Kidney glomerular epithelial cell (primary cell): ENCODE measurements at places on chromosomes 5 and 9.

DNA sequence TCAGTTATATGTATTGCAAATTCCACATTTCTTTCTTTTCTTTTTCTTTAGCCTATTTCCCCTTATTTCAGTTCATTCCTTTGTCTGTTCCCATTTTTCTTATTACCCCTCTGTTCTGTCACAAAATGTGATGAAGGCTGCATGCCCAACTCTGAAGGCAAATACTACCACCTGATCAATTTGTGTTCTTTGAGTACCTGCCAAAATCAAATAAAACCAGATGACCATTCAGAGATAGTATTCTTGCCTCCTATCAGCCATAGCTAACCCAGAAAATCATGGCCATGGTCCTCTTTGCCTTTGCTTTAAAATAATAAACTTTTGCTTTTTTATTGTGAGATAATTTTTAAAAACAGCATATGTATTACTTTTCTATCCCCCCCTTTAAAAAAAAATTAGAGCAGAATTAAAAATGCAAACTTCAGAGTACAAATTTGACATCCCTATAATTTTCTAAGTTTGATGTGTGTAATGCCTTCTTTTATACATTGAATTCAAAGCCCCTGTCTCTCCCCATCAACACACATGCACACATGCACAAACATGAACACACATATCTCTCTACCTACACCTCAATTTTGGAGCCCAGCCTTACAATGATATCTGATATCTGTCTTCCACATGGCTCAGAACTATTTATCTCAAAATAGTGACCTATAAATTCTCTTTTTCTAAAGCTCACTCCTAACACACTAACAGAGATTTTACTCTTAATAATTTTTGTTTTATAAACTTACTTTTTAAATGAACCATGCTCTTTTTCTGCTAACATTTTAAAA, 3.5 kb downstream of the RFESD start:
- DNase-seq, result no peak

DNA sequence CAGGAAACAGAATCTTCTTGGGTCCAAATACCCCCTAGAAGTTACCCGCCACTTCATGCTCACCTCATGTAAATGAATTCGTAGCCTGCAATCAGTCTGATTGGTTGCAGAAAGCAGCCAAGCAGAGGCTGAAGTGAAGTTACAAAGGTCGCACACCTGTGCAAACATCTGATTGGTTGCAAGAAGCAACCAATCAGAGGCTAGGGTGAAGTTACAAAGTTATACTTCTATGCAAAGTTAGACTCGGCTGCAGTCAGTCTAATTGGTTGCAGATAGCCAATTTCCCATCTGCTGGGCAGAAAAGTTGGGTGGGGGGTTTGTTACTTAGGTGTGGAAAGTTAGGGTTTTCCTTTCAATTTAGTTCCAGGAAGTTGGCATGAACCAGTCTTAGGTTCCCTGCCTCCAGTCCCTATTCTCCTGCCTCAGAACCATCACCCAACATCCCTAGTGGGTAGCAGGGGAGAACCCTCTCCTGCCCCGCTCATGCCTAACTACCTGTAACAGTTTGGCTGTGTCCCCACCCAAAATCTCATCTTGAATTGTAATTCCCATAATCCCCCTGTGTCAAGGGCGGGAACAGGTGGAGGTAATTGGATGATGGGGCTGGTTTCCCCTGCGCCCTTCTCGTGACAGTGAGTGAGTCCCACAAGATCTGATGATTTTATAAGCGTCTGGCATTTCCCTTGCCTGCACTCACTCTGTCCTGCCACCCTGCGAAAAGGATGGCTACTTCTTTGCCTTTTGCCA, 1.2 kb upstream of the RUSC2 start:
- DNase-seq, result no peak

GRCh38 chr5:180718810-180719453, 20.9 kb downstream of the OR2Y1 start:
- DNase-seq, result no peak

DNA sequence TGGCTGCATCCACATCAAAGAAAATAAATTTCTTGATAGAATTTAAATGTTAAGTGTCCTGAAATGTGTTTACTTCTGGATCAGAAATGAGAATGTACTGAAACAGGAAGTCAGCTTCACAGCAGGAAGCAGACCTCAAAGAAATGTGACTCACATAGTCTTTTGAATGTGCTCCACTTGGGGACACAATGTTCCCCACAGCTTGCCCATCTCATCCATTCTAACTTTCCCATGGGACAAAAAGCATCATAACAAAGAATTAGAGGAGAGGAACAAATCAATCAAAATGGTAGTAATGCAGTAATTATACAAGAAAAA, 85.7 kb downstream of the GRAMD2B start:
- DNase-seq, result no peak

DNA sequence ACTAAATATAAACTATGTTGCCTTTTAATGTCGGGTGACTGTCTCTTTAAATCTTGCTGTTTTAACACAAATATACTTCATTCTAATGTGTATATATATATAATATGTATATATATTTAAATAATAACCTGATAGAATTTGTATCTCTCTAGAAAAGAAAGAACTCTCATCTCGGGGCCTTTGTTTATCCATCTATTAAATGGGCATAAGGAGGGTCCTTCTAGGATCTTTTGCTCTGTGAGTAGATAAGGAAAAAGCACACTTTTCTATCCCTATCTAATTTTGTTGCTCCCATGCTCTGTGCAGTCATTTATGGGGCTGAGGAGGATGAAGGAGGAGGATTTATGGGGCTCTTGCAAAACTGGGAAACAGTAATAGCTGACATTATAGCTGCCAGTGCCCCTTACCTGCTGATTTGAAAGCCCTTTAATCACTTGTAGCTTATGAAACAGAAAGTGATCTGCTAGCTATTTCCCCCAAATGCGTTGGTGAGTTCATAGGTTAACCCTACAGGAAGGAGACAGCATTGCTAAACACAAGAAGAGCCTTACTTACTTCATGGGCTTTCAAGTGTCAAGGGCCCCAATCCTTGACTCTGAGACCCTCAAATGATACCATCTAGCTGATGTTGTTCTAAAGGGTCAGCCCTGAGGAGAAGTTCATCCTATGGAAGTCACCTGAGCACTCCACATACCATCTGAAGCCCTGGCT, 5.8 kb upstream of the PPARGC1B start:
- DNase-seq, result no peak

DNA sequence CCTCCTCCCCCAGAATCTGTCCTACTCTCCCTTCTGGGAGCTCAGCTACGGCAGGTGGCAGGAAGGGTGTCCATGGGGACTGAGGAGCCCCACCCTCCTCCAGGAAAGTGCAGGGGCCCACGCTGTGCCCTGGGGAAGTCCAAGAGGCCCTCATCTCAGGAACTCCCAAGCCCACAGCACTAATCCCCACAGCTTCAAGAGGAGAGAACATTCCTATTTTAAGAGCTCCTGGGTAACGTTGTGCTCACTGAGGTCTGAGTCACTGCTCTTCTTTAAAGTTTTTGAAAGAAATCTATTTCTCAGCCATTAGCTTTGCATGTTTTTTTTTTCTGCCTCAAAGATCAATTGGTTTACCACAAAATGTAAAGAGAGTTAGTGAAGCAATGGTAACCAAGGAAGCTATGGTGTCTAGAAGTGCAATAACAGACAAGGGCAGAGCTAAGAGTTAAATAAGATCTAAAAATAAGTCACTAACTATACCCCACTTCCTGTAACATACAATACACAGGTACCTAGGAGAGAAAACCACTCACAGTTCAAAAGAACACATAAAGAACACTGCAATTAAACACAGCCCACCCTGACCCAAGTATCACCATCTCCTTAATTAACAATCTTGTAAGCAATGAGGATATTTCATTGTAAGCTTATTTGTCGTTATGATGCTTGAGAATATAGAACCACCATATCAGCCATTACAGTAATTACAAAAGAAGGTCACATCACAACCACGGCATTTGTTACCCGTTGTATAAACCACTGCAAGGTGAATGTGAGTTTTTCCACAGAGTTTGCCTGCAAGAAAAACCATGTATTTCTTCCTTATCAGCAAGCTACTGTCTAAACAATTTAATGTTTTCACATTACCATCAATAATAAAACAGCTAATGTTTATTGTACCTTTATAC, 382.3 kb upstream of the SLC30A5 start:
- no peak for DNase-seq

- no peak for DNase-seq
Measured at GRCh38 chr5:28328681-28329080, 1290.3 kb upstream of the CDH9 start.

GRCh38 chr9:115022760-115023434, 92.5 kb upstream of the TNFSF8 start:
- peak; percentile 69 for DNase-seq

DNA sequence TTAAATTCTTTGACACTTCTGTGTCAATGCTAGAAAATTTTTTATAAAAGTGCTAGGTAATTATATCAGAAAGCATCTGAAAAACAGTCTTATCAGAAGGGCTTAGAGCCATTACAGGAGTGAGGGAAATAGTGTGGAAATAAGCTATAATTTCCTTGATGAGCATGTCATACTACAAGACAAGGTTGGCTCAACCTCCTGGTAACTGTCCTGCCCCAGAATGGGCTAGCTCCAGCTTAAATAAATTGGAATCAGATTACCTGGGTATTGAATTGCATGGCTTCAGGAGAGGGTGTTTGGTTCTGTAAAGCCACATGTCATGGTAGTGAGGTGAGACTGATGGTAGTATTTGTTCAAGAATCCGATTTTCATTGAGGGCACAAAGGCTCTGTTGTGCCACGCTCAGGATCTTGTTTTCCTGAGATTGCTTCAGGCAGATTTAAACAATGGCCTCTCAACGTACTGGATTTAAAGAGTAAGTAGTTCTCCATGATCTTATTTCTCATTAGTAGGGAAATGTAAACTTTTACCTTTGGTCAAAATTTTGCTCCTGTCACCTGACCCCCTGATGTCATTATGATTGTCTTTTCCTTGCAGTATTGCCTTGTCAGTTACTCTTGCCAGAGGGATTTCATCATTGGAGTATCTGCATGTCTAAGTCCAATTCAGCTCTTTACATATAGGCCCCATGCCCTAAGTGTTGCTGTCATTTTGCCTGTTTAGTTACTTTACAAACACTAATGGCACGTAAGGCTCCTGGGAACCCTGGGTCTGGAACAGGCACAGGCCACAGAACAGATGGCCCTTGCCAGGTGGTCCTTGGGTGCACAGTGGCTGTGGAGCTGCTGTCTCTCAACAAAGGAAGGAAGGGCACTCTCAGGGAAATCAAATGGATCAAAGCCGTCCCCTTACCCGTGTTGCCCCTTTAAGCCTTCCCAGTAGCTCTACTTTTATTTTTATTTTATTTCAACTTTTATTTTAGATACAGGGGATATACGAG, 21.3 kb downstream of the TRIO start:
- no peak for DNase-seq

DNA sequence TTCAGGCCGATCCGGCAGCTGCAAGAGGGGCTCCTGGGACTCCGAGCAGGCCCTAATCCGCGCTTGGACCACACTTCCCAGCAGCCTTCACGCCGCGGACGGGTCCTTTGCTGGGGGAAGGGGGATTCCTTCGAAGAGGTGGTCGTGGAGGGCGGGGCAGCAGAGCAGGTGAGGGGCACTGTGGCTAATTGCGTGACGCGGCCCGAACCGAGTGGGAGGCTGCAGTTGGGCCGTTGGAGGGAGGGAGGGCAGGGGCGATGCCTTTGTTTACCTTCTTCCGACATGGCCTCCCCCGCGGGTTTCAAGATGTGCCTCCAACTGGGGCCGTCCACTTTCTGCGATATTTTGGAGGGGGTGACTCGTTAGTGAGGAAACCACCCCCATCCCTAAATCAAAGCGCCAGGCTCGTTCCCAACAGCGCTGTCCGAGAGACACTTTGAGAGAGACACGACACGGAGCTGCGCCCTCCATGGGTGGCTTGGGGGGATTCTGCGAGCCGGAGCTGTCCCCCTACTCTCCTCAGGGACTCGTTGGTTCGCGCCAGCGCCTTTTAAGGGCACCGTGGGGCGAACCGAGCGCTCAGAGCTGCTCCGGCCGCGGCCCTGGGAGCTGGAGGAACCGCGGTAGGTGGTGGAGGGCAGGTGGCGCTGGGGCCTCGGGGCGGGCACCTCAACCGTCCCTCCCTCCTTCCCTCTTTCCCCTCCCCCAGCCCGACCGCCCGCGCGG, at the start of gene FAM53C:
Gene FAM53C (plus strand): TSS at position 582 of the 726 bp plus-strand sequence. CDS start 3,070 bp downstream, outside the sequence.
- DNase-seq, result peak; percentile 81

GRCh38 chr5:55037046-55037771, 13.2 kb downstream of the GZMK start:
- no peak for DNase-seq

- peak; percentile 17 for DNase-seq
Measured at GRCh38 chr9:93119953-93120845, 13.9 kb downstream of the NINJ1 start.

GRCh38 chr5:19917588-19918122, 70.3 kb downstream of the CDH18 start:
- no peak for DNase-seq

GRCh38 chr5:168066536-168067208, 224.8 kb upstream of the WWC1 start:
- DNase-seq, result no peak

DNA sequence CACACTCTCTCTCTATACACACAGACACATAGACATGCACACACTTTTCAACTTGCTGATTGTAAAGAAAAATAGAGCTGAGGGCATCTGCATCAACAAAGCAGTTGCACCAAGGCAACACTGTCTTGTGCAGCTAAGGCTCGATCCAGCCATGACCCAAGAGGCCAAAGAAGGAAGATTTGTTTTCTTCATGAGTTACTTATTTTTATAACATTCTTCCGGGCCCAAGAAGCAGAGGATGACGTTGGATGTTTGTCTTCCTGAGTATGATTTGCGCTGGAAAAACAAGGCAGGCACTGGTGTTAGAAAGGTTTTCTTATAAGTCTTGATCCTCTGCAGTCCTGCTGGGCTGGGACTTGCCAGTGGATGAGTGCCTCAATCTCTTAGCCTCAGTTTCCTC, 344.1 kb downstream of the ADAMTS6 start:
- DNase-seq, result peak; percentile 33

GRCh38 chr5:148443241-148443640, 59.5 kb downstream of the FBXO38 start:
- DNase-seq, result no peak

- DNase-seq, result peak; percentile 9
Measured at GRCh38 chr9:113468716-113469448, 5.4 kb downstream of the RGS3 start.

DNA sequence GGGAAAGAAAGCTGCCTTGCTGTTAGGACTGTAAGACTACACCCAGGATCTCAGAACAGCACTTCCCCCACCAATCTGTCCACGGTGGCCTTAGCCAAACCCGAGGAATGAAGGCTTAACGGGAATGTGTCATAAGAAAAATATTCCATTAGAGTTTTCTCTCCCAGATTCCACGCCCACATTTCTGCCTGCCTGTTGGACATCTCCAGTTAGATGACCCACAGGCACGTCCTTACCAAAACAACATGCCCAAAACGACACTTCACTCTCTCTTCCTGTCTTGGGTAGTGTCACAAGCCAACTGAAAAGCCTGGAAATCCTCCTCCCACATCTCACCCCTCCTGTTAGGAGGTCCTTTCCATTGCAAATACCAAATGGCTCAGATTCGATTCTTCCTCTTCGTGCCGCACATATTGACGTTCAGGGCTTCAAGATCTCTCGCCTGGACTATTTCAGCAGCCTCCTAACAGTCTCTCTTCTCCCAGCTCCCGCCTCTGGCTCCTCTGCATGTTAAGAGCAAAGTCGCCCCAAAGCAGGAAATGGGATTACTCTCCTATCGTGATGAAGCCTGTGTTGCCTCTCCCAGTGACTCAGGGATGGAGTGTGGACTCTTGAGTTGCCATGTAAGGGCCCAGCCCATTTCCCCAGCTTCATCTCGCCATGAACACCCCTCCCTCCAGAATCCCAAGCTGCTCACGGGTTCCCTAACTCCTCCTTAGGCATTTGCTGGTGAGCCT, 159.3 kb downstream of the NR3C1 start:
- DNase-seq, result peak; percentile 93
